Muscle of arm (tissue), 14 donors: ENCODE measurements at places on chromosomes 16 and 17. TPM values are rescaled to one million over a fixed set of nuclear protein-coding genes. Genes with fewer than 3 reads are reported as not detected.

The GNG13 gene
- polyA plus RNA-seq: not detected

The PPP4C gene
- 49.2 TPM for polyA plus RNA-seq

The SALL1 gene
- 0.14 TPM for polyA plus RNA-seq

The VPS25 gene
- not detected for polyA plus RNA-seq

The KRTAP4-3 gene
- polyA plus RNA-seq: not detected

The CX3CL1 gene
- not detected for polyA plus RNA-seq

The TBX2 gene
- polyA plus RNA-seq: 6.1 TPM

The PABPN1L gene
- 0.47 TPM for polyA plus RNA-seq

GRCh38 chr17:67161573-67161972 lies 83.4 kb downstream of the HELZ start:
- no peak for DNase-seq

GRCh38 chr16:2468233-2468724 lies 2.8 kb upstream of the NTN3 start:
- DNase-seq: peak; percentile 55

- DNase-seq: no peak
These were observed 3.3 kb downstream of the CFAP20 start for GRCh38 chr16:58125781-58126335.

DNA sequence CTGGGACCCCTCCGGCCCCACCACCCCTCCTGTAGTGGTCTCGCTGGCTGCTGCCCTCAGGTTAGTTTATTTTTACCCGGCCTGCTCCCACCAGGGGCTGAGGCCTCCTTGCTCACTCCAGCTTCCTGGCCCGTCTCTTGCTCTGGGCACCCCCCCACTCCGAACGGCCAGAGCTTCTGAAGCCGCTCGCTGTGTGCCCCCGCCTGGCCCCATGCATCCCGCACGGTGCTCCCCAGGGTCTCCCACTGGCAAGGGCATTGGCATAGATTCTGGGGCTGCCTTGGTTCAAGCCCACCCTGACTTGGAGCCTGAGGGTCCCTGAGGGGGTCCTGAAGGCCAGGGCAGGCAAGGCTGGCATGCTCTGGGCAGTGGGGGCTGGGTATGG lies 186.4 kb downstream of the SEC14L1 start:
- DNase-seq: no peak

DNA sequence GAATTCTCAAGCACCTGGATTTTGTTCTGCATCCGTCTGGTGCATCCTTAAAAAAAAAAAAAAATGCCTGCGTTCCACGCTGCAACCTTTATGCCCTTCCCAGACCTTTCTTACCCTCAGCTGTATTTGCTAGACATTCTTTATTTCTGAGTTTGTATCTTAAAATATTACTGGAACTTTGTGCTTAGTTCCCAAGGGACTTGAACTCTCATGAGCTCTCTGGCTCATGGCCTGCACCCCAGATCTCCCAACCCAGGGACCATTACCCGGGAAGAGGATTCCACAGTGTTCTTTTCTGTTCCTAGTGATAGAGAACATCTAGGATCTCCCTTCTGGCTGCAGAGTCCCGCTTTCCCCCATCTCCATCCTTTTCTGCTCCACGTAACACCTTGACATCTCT lies 28.9 kb upstream of the CLEC18A start:
- DNase-seq: no peak

- no peak for DNase-seq
These were observed 95.0 kb upstream of the LHX1 start for GRCh38 chr17:36842231-36842819.

DNA sequence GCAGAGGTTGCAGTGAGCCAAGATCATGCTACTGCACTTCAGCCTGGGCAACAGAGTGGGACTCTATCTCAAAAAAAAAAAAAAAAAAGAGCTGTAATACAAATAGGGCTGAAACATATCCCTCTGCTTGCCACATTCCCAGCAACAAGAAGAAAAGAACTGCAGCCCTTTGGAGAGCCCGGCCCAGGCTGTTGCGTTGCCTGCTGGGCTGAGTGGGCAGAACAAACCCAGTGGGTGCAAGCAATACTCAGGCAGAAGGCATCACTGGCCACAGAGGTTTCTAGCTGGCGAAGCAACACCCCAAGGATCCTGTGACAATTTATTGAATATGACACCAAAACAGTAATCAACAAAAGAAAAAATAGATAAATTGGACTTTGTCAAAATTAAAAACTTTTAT lies 44.0 kb downstream of the PIGL start:
- no peak for DNase-seq

DNA sequence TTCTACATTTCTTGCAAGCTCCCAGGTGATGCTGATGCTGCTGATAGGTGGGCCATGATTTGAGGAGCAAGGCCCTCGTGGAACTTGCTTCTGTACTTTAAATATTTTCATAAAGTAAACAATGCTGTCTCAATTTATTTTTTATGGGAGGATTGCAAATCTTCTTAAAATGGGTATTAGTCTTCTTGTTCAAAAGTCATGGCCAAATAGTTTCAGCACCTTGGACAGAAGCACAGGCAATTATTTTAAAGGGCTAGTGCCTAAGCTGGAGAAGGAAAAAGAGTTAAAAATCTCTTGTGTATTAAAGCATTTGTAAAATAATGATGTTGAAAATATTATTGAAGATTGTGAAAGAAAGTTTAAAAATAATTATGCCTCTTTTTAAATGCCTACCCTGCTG lies 50.5 kb downstream of the GPR139 start:
- DNase-seq: peak; percentile 14

DNA sequence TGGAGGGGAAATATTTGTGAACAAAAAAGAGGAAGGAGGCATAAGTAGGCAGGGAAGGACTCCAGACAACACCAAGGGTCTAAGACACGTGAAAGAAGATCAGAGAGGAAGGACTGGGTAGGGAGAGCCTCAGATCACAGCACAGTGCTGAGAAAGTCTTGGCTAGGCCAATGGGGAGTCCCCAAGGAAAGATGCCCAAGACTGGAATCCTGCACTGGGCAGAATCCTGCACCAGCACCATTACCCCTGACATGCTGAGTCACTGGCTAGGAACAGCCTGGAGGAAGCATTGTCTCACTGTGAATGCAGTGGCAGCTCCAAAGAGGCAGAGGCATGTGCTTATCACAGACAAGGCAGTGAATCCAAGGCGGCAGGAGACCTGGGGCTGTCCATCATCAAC lies 19.2 kb downstream of the CLEC19A start:
- DNase-seq: no peak

- no peak for DNase-seq
These were observed 180.6 kb downstream of the COPRS start for GRCh38 chr17:31678431-31678830.

DNA sequence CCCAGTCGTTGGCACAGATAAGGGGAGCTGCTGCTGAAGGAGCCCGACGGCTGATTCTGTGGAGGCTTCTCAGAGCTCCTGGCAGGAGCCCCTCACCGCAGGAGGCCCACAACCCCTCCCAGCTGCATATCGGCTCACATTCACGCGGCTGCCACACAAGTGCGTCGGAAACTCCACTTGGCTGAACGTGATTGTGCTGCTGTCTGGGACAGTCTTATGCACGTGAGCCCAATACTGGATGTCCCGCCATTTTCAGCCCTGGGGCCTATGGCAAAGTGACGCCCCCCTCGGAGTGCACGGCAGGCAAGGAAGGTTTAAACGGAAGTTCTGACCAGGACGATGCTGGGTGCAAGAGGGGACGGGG lies 8.7 kb upstream of the PITPNA start:
- DNase-seq: no peak

DNA sequence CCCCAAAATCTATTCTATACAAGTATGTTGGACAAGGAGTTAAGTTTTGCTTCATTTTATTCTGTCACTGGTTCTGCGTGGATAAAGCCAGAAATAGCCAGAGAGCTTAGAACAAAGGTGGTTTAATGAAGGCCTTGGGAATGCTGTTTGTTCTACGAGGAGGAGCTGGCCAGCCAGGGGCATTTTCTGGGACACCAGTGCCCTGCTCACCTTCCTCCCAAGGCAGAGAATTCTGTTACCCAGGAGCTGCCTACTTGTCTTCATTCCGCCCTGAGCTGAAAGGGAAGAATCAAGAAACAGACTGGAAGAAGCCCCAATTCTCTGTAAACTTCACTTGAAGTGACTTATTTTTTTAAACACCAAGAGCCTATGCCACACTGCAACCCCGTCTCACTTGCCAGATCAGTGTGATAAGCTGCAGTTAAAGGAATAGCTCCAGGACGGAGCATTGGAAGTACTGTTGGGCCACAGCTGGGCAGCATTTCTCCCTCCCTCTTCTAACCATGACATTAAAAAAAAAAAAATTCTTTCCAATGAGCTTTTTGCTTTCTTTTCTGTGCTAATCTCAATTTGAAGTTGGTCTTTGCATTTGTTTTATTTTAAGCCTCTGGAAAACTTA lies 149.8 kb upstream of the DYNLRB2 start:
- DNase-seq: no peak

- DNase-seq: no peak
These were observed 46.8 kb downstream of the ZNF267 start for GRCh38 chr16:31920373-31920772.

- DNase-seq: no peak
These were observed 169.3 kb downstream of the RAB11FIP4 start for GRCh38 chr17:31560616-31561235.

DNA sequence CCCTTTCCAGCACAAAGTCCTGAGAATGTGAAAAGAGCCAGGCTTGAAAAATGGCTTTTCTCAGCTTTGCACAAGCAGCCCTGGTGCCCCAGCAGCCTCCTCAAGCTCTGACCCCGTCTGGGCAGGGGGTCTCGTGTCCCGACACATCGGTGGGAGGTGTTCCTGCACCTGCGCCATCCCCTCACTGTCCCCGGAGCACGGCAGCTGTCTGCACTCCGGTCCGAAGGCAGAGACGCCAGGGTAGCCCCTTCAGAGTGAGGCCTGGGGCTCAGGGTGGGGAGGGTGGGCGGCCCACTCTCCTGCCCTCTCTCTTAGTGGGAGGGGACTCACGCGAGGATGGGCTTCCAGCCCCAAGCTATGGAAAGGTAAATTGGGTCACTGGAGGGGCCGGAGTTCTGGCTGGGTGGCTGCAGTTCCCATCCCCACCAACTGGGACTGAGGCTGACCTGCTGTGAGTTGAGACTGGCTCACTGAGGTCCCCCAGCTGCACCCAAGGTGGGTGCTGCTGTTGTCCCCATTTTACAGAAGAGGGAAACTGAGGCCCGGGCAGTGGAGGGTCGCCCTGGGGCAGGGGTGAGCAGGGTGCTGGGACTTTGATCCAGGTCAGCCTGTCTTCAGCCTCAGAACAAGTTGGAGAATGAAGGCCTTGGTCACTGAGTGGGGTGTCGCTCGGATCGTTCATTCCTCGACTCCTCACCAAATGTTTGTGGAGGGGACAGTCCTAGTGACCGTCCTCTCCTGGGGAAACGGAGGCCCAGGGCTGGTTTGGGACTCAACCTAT lies 2.3 kb upstream of the BAIAP3 start:
- no peak for DNase-seq

- DNase-seq: no peak
These were observed 88.6 kb upstream of the NKD1 start for GRCh38 chr16:50459496-50460080.

- DNase-seq: no peak
These were observed 20.9 kb downstream of the GAN start for GRCh38 chr16:81335669-81336068.

DNA sequence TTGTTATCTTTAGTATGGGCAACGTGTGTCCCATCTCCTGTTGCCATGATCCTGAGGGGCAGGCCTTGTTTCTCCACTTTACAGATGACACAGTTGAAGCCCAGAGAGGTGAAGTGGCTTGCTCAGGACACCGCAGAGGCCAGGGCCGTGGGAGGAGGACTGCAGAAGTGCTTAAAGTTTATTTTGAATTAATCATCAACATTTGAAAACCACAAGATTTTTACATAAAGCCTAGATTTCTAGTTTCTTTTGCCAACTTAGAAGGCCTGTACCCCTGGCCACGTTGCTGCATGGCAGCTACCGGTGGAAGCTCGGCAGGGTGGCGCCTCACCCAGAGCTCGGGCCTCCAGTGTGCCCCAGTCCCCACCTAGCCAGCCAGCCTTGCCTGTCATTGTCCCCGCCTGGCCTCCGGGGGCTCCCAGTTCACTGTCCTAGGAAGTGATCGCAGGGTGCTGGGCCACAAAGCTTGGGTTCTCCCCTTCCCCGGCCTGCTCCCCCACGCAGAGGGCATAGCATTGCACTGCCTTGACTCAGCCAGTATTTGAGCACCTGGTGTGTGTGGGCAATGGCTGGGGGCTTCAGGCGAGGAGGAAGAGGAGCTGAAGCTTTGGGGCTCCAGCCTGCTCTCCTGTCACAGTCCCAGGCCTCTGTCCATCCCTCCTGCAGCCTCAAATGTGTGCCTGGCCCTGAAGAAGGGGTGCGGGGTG lies 14.8 kb upstream of the ADCY7 start:
- no peak for DNase-seq

GRCh38 chr16:14475370-14476139 lies 154.5 kb downstream of the PARN start:
- DNase-seq: no peak

DNA sequence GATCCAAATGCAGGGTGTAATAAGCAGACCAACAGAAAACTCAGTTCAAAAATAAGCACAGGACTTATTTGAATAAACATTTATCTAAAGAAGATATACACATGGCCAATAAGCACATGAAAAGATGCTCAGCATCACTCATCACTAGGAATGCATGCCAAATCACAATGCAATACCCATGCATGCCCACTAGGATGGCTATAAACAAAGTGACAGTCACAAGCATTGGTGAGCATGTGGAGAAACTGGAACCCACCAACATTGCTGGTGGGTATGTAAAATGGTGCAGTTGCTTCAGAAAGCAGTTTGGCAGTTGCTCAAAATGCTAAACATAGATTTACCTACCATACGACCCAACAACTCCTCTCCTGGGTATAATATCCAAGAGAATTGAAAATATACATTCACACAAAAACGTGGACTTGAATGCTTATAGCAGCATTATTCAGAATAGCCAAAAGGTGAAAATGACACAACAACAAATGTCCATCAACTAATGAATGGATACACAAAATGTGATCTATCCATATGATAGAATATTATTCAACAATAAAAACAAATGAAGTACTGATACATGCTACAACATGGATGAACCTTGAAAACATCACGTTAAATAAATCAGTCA lies 20.1 kb downstream of the UBE2O start:
- DNase-seq: no peak

DNA sequence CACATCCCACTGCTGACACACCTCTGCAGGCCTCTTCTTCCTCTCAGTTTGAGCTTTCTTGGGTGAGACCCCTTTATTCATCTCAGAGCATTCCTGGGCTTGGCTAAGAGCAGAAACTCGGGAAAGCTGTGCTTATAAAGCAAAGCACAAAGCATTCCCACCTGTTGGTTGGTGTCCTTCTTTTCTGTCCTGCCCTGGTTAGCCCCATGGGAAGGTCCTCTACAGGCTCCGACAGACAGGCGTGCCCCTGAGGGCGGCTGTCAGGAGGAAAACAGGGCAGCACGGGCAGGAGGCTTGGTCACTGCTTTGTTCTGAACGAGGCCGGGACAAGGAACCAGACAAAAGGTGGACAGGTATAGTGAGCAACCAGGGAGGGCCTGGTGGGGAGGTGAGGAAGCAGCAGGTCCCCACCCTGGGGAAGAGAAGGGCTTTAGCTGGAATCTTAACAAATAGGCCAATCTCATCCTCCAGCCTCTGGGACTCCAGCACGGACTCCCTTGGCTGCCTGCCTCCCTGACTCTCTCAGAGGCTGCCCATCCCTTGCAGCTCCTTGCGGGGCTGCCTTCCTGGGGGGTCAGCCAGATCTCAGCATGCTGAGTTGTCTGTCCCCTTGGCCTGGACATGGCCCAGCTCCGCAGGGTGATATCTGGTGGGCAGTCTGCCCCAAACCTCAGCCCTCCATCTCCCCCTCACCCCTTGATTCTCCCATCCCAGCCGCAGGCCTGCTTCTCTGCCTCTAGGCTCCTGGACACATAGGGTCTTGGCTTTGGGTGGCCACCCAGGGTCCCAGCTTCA lies 1.7 kb downstream of the MEOX1 start:
- no peak for DNase-seq
